NCI-H1436 treated with DMSO at 0.1 percent for 48 hours (cell line): ENCODE measurements at places on chromosomes 11 and 22.

DNA sequence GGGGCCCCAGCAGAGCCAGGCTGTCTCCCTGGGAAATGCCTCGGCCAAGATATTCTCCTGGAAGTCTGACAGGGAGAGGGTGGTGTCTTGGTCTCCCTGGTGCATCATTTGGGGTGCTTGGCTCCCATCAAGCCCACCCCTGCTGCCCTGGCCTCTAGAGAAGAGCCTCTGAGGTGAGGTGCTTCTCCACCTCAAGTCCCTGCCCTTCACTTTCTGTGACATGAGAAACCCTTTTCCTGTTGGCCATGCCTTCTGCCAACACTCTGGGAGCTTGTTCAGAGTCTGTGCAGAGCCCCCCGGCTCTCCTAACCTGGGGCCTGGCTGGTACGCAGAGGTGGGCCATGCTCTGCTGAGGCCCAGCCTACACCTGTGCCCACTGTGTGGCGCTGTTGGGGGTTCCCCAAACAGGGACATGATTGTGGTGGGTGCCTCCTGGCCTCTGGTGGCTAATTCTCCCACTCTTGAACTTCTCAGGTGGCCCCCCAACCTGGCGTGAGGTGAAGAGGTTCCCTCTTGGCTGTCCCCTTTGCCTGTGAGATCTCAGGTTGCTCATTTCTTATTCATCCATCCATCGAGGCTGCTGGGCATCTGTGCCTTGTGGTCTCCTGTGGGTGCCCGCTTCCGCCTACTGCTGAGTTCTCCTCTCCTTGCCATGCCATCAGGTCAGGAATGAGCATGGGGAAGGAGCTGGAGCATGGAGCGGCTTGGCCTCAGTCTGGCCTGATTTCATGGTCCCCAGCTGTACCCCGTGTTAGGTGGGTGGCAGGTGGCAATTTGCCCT, 19.2 kb upstream of the DGCR8 start:
- no peak for DNase-seq

- no peak for DNase-seq
Observed at GRCh38 chr22:33962409-33962808, 42.1 kb upstream of the LARGE1 start.

GRCh38 chr11:21405422-21405821, 736.0 kb downstream of the NELL1 start:
- no peak for DNase-seq

- DNase-seq = peak; percentile 44
Observed at GRCh38 chr22:31080848-31081649, at the start of gene SMTN. Gene SMTN, plus strand, starts transcription at chr22:31081318. Its CDS starts 1,941 bp downstream, at chr22:31083259.

DNA sequence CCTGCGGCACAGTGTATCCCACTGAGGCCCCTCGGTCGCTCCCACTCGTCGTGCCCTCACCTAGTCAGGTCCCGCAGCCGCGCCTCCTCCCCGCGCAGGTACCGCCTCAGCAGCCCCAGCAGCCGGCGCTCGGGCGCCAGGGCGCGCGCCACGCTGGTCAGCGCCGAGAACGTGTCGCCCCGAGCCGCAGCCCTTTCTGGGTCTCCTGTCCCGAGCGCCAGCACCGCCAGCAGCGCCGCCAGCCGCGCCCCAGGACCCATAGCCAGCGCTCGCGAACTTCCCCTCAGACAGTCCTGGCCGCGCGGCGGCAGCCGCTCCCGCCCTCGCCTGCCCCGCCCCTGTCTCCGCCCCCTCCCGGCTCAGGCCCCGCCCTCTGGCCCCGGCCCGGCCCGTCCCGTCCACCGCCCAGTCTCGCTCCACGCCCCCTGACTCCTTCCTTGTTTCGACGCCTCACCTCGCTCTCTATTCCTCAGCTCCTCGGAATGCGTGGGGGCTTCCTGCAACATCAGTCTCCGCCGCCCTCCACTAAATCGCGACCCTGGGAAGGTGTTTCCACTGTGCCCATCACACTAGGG, at the start of gene P4HA3:
P4HA3 (minus strand) TSS at position 289 of the 575 bp plus-strand sequence; CDS start at position 260, 29 bp downstream.
- no peak for DNase-seq

GRCh38 chr22:22942511-22943329, 55.1 kb downstream of the IGLL5 start:
- DNase-seq = no peak

- DNase-seq = no peak
Observed at GRCh38 chr11:77253690-77254089, 47.8 kb downstream of the GDPD4 start.

GRCh38 chr11:94504689-94505293, 7.5 kb upstream of the C11orf97 start:
- DNase-seq = peak; percentile 8

DNA sequence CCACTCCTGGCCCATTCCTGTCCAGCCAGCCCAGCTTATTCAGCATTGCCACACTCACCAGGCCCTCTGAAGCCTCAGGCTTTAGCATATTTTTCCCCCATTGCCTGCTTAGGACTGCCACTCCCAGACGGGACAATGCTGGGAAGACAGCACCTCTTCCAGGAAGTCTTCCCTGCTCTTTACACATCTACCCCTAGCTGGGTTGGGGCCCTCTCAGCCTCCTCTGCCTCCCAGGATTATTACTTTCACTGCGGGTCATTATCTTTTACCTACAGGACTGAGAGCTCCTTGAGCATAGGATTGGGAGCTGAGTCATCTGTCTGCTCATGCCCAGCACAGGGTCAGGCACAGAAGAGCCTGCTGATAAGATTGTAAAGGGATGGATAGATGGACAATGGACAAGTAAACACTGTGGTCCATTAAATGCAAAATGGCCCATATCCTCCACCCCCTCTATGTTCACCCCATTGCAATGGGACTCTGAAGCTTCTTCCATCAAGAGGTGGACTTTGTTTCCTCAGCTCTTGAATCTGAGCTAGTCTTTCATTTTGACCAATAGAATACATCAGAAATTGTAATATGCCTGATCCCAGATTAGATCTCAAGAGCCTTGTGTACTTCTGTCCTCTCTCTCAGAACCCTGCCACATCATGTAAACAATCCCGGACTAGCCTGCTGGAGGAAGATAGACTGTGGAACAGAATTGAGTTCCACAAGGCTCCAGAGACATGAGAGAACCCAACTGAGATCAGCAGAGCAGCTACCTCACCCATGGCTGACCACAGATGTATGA, 32.0 kb upstream of the LRRC32 start:
- DNase-seq = no peak

DNA sequence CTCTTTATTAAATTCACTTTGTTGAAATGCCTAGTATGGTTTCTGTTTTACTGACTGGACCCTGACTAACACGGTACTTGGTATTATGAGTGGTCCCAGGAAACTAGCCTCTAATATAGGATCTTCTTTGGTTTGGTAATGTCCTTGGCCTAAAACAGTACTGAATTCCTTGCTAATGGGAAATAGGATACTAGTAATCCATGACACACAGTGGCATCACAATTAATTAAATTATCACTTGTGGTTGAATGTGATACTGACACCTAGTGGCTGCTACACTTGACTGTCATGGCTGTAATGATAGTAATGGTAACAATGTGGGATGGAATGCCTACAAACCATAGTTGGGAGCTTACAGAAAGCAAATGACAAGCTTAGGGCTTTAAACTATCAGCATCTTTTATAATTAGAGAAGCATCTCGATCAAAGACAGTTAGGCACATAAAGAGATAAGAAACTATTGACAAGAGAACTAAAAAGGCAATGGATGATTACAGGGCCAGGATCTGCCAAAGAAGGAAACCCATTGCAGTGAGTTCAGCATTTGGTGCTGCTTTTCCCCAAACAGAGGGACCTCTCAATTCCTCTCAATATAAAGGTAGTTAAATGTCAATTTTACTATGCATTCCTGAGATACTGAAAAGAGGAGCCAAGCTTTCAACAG, 8.6 kb downstream of the DNHD1 start:
- DNase-seq = no peak

DNA sequence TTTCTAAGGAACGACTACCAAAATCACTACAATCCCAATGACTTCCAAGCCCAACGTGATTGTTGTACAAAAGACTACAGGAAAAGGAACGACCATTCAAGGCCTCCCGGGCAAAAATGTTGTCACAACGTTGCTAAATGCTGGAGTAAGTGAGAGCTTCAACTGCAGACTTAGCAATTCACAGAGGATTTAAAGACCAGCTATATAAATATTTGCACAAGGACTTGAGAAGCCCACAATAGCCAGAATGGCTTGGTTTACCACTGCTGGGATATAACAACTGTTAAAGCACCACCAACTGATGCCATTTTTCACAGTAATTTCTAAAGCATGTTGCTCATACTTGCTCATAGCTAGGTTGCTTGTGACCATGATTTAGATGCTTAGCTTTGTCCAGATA, 78.3 kb downstream of the EMSY start:
- no peak for DNase-seq

DNA sequence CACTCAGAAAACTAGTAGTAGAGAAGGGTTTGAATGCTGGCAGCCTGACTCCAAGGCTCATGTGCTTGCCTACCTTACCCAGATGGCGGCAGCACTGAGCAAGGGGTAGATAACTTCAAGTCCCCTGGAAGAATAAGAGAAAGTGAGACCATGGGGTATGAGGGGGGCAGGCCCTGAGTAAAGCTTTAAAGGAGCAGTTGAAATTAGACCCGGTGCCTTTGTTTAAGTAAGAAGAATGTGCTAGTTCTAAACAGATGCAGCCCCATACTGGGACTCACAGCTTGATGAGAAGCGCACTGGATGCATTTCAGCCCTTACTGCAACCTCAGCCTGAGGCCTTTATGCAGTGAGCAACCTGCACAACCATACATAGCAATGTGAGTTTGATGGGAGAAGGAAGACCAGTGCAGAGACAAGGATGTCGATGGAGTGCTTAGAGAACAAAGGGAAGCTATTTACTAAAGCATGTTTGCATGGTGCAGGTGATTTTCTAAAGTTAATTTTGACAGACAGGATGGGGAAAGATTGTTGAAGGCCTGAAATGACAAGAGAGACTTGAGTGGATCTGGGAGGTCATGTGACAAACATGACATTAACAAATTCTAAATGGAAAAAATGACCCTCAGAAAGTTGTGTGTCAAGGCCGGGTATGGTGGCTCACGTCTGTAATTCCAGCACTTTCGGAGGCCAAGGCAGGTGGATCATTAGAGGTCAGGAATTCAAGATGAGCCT, 27.1 kb upstream of the TMA7B start:
- no peak for DNase-seq

- DNase-seq = no peak
Observed at GRCh38 chr11:116939499-116939898, 102.1 kb upstream of the APOA1 start.

DNA sequence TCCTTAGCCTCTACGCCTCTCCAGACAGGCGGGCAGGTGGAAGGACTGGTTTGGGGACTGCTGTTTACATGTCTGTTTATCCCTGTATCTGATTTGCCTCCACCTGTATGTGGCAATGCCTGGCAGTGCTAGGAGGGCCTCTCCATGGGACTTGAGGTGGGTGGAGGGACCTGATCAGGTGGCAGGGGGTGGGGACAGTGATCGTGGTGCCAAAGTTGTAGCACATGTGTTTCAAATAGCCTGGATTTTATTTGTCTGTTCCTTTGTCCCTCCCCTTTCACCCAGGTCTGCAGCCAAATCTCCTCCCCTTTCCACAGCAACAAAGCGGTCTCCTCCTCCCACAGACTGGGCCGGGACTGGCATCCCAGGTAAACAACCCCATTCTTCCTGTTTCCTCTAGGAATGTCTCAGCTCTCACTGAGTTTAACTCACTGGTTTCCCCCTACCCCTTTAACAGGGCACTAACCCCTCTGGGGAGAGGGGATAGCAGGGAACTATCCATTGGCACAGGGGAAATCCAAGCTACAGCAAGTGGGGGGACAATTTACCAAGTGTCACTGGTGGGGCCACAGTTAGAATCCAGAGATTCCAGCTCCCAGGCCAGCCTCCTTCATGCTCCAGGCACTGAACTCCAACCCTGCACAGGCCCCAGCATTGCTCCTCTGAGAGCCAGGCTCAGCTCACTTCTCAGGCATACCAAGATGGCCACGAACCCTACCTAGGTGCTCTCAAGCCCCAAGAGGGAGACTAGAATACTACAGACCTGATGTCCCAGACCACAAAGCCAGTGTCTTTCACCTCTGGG, 22.9 kb upstream of the TLCD5 start:
- no peak for DNase-seq

DNA sequence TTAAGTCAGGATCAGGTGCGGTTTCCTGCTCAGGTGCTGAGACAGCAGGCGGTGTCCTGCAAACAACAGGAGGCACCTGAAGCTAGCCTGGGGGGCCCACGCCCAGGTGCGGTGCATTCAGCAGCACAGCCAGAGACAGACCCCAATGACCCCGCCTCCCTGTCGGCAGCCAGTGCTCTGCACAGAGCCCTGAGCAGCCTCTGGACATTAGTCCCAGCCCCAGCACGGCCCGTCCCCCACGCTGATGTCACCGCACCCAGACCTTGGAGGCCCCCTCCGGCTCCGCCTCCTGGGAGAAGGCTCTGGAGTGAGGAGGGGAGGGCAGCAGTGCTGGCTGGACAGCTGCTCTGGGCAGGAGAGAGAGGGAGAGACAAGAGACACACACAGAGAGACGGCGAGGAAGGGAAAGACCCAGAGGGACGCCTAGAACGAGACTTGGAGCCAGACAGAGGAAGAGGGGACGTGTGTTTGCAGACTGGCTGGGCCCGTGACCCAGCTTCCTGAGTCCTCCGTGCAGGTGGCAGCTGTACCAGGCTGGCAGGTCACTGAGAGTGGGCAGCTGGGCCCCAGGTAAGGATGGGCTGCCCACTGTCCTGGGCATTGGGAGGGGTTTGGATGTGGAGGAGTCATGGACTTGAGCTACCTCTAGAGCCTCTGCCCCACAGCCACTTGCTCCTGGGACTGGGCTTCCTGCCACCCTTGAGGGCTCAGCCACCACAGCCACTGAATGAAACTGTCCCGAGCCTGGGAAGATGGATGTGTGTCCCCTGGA, at the start of gene MYO7A:
MYO7A (plus strand) TSS at position 327 of the 772 bp plus-strand sequence. CDS start 2,389 bp downstream, outside the sequence.
- no peak for DNase-seq

- peak; percentile 44 for DNase-seq
Observed at GRCh38 chr11:66418168-66418985, 2.5 kb upstream of the NPAS4 start.

- no peak for DNase-seq
Observed at GRCh38 chr11:2847561-2847960, 38.0 kb downstream of the CDKN1C start.

GRCh38 chr11:3359092-3359824, 19.7 kb downstream of the ZNF195 start:
- no peak for DNase-seq

DNA sequence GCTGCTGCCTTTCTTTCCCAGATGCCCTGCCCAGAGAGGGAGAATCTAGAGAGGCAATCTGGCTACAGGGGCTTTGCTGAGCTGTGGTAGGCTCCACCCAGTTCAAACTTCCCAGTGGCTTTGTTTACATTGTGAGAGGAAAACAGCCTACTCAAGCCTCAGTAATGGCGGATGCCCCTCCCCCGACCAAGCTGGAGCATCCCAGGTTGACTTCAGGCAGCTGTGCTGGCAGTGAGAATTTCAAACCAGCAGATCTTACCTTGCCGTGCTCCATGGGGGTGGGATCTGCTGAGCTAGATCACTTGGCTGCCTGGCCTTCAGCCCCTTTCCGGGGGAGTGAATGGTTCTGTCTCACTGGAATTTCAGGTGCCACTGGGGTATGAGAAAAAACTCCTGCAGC, 12.2 kb downstream of the BDNF start:
- no peak for DNase-seq

DNA sequence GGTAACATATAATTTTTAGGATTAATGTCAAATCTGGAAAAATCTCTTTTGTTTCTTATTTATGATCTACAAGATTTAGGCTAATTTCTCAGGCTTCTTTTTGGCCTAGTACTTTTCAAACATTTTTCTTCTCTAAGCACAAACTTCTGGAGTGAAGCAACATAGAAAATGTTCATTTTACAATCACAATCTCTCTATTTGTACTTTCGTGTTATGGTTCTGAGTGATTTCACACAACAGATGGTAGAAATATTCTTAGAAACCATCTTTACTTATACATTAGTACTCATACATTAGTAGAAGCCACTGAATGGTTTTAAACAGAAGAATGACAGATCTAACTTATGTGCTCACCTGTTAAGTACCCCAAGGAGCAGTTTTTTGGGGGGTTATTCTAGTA, 106.3 kb upstream of the ANO3 start:
- no peak for DNase-seq
